ENCODE measurements at places on chromosomes 6 and 20.

DNA sequence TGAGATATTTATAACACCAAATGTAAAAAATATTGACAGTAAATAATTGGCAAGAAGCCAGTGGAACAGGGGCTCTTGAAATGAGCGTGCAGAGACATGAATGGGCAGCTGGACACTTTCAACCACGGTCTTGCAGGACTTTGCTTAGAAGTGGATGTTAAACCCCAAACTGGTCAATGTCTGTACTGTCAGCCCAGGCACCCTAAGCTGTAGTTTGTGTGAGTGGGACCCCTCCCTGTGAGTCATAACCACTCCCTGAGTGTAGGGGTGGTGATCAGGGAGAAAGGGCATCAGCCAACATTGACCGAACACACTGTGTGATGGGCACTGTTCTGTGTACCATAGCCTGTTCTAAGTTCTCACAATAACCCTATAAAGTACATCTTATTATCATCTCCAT lies 108.6 kb downstream of the FIG4 start:
- no peak for DNase-seq

DNA sequence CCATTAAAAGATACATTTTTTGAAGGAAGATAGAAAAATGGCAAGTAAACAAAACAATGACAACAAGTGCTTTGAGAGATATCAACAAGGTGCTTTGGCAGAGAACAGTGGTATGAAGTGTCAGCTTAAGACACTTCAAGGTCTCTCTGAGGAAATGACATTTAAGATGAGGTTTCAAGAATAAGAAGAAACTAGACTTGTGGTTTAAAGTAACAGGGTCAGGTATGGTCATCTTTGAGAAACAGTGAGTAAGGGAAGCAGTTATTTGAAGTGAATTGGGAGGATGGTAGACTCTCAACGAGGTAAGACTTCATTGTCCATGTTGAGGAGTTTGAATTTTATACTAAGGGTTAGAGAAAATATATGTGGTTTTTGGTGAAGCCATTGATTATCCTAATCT lies 77.8 kb downstream of the SYCP2L start:
- no peak for DNase-seq

GRCh38 chr6:116925088-116925794 lies 48.2 kb downstream of the RFX6 start:
- no peak for DNase-seq

DNA sequence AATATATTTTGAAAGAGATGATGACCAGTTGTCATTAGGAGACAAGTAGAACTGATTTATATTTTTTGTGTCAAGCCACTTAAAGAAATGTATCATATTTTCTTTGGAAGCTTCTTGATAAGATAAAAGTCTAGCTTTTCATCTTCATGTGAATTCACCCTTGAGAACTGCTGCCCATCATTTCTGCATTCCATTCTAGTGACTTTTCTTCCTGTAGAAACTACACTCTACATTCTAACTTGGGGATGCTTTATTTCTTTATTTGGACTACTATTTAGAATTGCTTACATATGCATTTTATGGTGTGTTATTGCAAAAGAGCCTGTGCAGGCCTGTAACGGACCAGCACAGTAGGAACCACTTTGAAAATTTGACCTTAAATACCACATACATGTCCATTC lies 335.0 kb upstream of the KCNQ5 start:
- DNase-seq, result no peak

- no peak for DNase-seq
Observed at GRCh38 chr20:56955680-56956079, 310.8 kb downstream of the BMP7 start.
